ENCODE measurements at places on chromosomes 7 and 10.

DNA sequence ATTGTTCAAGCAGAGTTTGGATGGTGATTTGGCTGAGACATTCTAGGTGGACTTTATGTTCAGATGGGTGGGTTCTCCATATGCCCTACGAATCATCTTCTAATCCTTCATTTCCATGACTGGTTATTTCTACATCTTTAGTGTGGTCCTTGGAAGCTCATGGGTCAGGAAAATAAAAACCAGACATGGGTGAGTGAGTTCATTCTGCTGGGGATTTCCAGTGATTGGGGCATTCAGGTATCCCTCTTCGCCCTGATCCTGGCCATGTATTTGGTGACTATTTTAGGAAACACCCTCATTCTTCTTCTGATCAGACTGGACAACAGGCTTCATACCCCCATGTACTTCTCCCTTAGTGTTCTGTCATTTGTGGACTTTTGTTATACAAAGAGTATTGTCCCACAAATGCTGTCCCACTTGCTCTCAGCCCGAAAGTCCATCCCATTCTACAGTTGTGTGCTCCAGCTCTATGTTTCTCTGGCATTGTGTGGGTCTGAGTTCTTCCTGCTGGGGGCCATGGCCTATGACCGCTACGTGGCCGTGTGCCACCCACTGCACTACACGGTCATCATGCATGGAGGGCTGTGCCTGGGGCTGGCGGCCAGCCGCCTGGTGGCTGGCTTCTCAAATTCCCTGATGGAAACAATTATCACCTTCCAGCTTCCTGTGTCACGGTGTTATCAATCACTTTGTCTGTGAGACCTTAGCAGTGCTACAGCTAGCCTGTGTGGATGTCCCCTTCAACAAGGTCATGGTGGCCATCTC lies 19.2 kb upstream of the OR6B1 start:
- no peak for DNase-seq

- DNase-seq = no peak
Measured at GRCh38 chr7:40700653-40701421, 566.0 kb downstream of the SUGCT start.

DNA sequence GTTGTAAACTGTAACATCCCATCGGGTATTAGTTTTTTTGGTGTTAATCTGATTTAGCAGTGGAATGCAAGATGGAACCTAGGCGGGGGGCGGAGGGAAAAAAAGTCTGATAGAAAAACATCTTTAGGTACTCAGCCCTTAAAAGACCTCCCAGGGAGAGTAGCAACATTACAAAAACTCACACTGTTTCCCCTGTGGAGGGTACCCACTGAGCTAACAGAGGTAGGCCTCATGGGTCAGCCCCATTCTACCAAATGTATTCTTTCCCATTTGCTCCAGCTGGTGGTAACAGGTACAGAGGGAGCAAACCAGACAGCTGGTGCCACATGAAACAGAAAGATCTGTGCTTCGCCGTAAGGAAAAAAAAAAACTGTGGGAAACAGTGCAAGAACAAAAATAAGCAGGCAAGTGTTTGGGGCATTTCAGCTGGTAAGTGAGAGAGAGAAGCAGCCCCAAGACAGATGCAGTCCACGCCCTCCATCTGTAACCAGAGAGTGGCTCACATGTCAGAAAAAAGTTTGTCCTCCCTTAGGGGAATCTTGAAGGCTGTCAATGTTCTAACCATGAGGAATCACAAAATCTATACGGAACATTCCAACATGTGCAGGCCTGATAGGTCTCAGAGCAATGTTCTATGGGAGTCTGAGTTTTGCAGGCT lies 65.3 kb downstream of the HOXA1 start:
- no peak for DNase-seq

DNA sequence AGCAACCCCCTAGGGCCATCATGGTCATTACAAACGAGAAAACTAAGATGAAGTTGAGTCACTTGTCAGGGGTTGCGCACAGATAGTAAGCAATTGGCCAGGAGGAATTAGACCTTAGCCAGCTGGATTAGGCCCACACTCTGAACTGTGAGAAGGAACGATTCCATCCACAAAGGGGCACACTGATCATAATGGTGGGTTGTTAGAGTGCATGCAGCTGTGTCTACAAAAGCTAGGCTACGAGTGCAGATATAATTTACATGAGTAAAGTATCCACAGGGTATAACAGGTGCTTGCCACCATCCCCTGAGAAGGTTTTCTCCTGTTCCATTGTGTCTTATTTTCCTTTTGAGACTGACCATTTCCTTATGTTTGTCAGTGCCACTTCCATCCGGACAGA lies 16.6 kb upstream of the FAM170B start:
- DNase-seq = no peak

DNA sequence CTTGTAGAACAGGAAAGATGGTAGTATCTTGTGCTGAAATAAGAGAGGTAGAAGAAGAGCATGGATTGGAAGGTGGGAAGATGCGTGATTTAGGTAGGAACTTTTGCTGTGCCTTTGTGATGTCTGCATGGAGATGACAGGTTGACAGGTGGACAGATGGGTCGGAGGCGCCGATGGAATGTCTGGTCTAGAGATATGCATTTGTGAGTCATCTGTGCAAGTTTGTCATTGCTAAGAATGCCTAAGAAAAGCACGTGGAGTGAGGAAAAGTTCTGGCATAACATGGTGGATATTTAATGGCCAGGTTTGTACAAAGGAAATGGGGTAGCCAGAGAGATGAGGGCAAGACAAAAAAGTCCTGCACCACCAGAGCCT lies 76.0 kb upstream of the ARMC3 start:
- DNase-seq = no peak

GRCh38 chr7:158414002-158414401 lies 173.6 kb downstream of the PTPRN2 start:
- DNase-seq = no peak

DNA sequence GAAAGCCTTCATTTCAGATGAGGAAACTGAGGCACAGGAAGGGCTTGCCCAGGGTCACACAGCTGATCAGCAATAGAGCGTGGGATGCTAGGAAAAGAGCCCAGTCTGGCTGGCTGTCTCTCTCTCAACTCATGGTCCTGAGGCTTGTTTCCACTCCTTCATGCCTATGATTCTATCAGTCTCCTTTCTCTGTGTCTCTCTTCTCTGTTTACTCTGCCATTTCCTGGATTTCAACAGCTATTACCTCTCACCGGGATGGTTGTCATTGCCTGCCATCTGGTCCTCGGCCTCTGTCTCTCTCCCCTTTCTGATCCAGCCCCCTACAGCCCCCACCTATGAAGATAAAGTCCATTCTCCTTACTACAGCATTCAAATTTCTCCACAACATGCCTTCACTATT lies 93.3 kb upstream of the AGBL3 start:
- DNase-seq = no peak

- DNase-seq = no peak
Measured at GRCh38 chr10:104033966-104034365, 51.7 kb downstream of the COL17A1 start.

DNA sequence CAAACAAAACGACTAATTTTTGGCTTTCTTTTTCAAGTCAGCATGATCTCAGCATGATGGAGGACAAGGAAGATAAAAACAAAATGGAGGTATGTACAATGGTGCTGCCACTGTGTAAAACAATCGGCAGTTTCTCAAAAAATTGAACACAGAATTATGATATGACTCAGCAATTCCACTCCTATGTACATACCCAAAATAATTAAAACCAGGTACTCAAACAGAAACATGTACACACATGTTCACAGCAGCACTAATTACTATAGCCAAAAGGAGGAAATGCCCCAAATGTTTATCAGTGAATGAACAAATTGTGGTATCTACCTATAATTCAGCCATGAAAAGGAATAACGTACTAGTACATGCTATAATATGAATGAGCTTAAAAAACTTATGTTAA lies 29.9 kb downstream of the SNX13 start:
- no peak for DNase-seq

DNA sequence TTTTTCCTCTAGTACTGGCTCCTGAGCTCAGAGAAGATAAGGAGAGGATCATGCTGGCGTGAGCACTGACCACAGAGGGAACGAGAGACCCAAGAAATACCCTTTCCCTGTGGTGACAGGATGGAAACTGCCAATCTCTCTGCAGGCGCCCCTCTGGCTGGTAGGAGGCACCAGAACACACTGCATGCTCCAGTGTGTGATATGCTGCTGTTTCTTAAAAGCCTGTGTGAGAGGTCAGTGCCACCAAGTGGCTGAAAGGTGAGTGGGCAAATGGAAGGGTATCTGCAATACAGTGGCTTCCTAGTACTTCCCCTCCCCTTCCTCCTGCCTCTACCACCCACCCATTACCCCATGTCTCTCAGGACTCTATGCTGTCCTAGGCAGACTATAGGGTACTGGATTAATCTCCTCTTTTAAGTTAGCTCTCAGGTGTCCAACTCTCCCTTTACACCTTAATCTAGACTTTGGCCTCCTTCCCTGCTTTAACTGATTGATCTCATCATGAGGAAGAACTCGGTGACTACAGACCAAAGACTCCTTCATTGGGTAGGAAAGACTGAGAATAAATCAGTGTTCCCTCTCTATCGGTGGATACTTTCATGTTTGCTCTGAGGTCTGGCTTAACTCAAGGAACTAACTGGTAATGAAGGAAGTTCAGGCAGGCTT lies 283.6 kb downstream of the ADRA2A start:
- DNase-seq = no peak

GRCh38 chr10:122740640-122741039 lies 41.0 kb upstream of the C10orf120 start:
- no peak for DNase-seq

DNA sequence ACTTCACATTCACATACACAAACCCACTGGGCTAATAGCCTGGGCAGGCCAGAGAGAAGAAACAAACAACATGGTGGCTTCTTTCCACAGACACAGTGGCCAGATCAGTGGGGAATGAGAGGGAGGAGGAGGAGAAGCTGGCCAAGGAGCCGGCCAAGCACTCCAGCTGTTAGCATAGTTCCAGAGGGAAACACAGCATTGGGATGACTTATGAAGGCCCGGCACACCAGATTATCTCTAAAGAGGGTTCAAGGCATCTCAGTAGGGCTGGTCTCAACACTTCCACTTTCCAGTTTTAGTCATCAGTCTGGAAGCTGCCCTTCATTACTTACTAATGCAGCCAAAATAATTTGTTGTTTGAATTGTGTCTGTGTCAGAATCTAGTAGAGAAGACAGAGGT lies 42.1 kb upstream of the GPR26 start:
- no peak for DNase-seq

DNA sequence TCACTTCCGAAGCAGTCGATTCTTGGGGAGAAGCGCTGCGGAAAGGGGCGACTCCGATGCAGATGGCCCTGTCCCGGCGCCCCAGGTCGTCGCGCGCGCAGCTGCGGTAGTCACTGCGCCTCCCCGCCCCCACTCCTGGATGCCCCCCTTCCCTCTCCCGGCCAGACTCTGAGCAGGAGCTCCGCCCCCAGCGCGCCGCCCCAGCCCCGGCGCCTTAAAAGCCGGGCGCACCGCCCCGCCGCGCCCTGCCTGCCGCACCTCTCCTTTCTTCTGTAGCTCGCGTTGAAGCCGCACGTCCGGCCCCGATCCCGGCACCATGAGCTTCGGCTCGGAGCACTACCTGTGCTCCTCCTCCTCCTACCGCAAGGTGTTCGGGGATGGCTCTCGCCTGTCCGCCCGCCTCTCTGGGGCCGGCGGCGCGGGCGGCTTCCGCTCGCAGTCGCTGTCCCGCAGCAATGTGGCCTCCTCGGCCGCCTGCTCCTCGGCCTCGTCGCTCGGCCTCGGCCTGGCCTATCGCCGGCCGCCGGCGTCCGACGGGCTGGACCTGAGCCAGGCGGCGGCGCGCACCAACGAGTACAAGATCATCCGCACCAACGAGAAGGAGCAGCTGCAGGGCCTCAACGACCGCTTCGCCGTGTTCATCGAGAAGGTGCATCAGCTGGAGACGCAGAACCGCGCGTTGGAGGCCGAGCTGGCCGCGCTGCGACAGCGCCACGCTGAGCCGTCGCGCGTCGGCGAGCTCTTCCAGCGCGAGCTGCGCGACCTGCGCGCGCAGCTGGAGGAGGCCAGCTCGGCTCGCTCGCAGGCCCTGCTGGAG lies at the start of gene INA:
Gene INA, plus strand, starts transcription at position 243 of the 817 bp plus-strand sequence. Its CDS starts 74 bp downstream, at position 317.
- peak; percentile 38 for DNase-seq

- no peak for DNase-seq
Measured at GRCh38 chr7:75789361-75789924, 17.4 kb upstream of the CCL26 start.

DNA sequence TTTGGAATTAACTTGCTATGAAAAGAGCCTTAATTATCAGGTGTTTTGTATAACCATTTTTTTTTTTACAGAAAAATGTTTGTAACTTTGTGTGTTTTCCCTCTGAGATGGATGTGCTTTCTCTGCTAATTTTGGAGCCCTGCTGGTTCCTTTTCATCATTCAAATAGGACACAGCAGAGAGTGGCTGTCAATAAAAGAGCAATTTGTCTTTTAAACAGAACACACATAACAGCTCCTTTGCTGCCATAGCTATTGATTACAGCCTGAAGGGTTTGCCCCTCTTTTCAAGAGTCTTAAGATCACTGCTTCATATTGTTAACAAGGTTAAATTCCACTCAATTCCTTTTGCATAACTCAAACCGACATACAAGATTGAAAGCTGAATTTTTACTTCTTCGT lies 187.2 kb upstream of the MBL2 start:
- no peak for DNase-seq

GRCh38 chr10:11387551-11388222 lies 223.8 kb downstream of the USP6NL start:
- no peak for DNase-seq

GRCh38 chr10:48633381-48634197 lies 28.7 kb upstream of the ARHGAP22 start:
- DNase-seq = no peak

GRCh38 chr10:93166134-93166533 lies 92.4 kb downstream of the CYP26A1 start:
- no peak for DNase-seq

GRCh38 chr10:50593523-50594376 lies 30.0 kb downstream of the SGMS1 start:
- DNase-seq = no peak
